ENCODE measurements at places on chromosomes 5 and 9.

DNA sequence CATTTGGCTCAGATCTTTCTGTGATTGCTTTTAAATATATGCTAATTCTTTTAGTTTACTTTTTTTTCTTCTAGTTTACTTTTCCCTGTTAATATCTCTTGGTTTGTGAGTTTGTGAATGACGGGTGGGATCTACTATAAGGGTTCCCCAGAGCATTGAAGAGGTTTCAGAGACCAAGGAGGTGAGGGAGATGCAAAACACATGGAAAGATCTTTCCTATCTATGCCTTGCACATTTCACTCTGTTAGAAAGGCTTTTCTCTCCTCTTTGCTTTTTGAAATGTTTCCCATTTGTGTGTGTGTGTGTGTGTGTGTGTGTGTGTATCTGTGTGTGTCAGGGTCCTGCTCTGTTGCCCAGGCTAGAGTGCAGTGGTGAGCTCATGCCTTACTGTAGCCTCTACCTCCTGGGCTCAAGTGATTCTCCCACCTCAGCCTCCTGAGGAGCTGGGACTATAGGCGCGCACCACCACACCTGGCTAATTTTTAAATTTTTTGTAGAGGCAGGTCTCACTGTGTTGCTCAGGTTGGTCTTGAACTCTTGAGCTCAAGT lies 50.7 kb downstream of the CNTLN start:
- DNase-seq, result no peak

DNA sequence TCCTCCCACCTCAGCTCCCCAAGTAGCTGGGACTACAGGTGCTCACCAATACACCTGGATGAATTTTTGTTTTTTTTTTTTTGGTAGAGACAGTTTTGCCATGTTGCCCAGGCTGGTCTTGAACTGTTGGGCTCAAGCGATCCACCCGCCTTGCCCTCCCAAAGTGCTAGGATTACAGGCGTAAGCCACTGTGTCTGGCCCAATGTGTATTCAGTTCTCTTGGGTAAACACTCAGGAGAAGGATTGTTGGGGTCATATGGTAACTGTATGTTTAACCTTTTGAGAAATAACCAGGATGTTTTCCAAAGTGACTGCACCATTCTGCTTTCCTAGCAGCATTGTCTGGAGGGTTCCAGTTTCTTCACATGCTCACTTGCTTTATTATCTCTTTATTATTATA lies 67.4 kb downstream of the TNPO1 start:
- no peak for DNase-seq

GRCh38 chr9:118529624-118530214 lies 825.5 kb downstream of the TLR4 start:
- no peak for DNase-seq

DNA sequence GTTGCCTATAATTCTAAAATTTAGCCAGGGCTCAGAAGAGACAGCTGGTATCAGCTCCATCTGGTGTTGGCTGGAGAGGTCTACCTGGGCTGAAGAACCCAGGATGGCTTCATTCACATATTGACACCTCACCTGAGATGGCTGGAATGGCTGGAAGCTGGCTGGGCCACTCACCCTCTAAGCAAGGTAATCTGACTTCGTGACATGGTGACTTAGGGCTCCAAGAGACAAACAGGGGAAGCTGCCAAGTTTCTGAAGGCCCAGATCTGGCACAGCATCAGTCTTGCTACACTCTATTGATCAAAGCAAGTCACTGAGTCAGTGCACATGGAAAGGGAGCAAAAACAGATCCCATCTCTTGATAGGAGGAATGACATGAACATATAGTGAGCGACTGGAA lies 102.3 kb downstream of the EPB41L4A start:
- no peak for DNase-seq

DNA sequence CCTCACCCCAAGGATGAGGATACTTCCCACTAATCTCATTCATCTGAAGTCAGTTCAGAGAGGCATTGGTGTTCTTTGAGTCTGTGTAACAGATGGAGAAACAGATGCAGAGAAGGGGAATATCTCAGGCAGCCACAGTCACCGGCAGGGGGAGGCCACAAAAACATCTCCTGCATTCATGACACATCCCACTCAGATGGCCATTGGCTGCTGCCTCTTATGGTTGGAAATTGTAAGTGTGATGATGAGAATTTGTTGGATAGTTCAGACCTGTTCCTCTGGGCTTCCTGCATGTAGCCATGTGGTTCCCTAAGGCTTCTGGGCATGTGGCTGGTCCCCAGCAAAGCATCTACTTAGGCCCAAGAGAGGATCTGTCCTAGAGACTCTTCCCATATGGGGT lies 45.9 kb upstream of the GABRP start:
- DNase-seq, result no peak

DNA sequence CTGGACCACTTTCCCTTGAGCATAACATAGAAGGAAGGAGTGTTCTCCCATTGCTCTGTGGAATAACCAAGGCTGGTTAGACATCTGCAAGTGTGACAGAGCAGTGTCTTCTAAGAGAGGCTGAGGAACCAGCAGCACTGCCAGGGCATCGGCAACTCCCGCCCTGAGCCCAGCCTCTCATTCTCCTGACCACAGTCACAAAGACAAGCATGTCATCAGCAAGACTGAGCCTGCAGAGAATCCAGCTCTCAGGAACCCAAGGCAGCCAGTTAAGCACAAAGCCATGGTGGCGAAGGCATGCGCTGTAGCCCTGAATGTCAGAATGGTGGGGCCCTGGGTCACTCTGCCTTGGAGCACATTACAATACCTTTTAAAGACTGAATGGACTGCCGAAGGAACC lies 253.9 kb downstream of the AGTPBP1 start:
- DNase-seq, result no peak

- DNase-seq, result no peak
Observed at GRCh38 chr9:133160742-133161546, 2.8 kb downstream of the GBGT1 start.

GRCh38 chr9:89442981-89443814 lies 54.7 kb downstream of the SEMA4D start:
- DNase-seq, result no peak

GRCh38 chr5:1746371-1747078 lies 53.1 kb downstream of the MRPL36 start:
- DNase-seq, result no peak

GRCh38 chr9:115240676-115241075 lies 122.7 kb upstream of the TNC start:
- DNase-seq, result no peak

GRCh38 chr9:119370816-119371215 lies 1.6 kb upstream of the BRINP1 start:
- peak; percentile 8 for DNase-seq

- no peak for DNase-seq
Observed at GRCh38 chr5:132714456-132715307, 22.7 kb downstream of the KIF3A start.

GRCh38 chr5:69498384-69498783 lies 5.8 kb downstream of the OCLN start:
- DNase-seq, result no peak

GRCh38 chr5:137629646-137630045 lies 106.2 kb downstream of the KLHL3 start:
- DNase-seq, result no peak

GRCh38 chr5:83414601-83415000 lies 56.9 kb upstream of the VCAN start:
- no peak for DNase-seq

DNA sequence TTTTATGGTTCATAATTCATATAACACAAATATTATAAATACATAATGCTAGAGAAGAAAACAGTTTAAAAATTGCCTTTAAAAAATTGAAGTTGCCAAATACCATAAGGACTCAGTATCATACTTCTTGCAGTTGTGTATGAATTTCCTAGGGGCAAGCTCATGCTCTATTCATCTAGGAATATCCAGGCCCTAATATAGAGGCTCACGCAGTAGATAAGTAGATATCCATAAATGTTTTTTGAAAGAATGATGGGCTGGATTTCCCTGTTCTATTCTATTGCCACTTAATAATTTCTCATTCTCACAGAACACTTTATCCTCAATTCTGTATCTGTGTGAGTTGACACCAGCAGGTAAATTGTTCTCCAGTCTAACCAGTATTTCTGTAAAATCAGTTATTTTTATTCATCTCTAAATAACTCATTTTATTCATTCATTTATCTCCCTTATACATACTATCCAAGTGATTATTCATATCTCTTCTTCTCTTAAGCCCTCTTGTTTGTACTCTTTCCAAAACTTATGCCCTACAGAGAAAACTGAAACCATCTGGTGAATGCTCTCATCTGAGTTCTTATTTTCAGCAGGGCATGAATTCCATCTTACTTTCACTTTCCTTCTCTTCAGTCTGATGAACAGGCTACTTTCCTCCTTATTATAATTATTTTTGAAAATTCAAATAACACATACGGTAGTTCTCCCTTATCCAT lies 97.1 kb downstream of the SLC44A1 start:
- no peak for DNase-seq

DNA sequence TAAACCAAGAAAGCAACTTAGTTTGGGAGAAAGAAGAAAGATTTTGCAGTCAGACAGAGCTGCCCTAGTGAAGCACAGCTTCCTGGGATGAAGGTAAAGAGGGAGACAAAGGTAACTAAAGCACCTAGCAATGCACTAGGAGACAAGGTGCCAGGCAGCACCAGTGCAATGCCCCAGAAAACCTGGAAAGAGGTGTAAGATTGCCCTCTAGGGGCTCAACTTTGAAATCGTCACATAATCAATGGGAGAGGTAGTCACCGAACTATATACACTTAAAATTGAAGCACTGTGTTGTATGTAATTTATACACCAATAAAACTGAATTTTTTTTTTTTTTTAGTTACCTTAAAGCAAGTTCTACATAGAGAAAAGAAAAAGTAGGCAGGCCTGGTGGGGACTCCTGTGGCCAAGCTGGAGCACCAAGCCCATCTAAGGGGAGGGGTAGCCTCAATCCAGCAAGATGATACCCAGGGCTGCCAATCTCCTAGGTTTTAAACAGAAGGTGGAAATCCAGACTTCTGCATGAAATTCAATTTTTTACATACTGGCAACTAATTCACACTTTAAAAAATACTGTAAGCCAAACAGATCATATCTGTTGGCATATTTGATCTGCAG lies 48.2 kb downstream of the CDK5RAP2 start:
- DNase-seq, result no peak

DNA sequence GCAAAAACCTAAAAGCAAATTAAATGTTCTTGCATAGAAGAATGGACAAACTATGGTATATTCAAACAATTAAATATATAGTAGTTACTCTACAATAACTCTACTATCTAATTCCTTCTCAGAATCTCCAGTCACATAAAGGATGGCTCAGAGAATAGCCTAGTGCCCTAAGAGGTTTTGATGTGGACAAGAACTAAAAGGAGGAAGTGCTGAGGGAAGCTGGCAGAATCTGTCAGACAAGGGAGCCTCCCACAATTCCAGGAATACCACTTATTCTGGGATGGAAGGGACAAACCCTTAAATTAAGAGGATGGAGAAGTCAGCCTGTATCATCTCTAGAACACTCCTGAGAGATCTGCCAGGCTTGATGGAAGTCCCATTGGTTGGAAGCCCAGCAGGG lies 30.4 kb downstream of the TNFSF8 start:
- DNase-seq, result no peak

DNA sequence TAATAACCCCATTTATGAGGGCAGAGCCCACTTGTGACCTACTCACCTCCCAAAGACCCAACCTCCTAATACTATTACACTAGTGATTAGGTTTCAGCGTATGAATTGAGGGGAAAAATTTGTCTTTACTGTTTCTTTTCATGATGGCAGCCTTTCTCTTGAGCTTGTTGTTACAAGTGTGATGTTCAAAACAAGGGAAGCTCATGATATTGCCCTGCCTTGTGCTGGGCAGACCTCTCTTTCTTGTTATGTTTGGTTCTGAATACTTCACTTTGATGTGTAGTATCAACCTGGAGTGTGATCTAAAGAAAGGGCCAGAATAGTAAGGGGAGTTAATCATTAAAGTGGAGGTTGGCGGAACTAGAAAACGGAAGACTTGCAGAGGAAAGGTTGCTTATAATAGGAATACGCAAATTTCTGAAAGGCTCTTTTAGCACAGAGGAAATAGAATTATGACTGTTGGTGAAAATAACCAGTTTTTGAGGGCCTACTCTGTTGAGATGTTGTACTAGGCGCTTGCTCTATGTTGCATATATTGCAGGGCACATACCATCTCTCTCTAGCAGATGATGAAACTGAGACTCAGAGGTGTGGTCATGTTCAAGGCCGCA lies 68.2 kb downstream of the MELK start:
- no peak for DNase-seq

- no peak for DNase-seq
Observed at GRCh38 chr5:167485061-167485774, 806.2 kb upstream of the WWC1 start.

DNA sequence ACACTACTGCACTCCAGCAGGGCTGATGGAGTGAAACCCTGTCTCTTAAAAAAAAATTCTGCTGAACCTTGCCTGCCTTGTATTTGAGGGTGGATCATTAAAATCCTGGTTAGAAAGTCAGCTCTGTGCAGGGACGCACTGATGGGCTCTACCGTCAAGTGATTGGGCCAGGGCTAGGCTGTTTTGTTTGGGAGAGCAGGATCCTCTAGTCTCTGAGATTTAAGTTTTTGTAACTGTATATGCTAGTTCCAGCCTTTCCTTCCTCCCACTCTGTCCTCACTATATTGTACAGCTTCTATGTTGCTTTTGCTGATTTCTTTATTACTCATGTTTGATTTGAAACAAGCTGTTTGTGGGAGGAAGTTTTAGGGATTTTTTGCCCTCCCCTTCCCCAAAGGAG lies 11.5 kb downstream of the DDX4 start:
- no peak for DNase-seq

DNA sequence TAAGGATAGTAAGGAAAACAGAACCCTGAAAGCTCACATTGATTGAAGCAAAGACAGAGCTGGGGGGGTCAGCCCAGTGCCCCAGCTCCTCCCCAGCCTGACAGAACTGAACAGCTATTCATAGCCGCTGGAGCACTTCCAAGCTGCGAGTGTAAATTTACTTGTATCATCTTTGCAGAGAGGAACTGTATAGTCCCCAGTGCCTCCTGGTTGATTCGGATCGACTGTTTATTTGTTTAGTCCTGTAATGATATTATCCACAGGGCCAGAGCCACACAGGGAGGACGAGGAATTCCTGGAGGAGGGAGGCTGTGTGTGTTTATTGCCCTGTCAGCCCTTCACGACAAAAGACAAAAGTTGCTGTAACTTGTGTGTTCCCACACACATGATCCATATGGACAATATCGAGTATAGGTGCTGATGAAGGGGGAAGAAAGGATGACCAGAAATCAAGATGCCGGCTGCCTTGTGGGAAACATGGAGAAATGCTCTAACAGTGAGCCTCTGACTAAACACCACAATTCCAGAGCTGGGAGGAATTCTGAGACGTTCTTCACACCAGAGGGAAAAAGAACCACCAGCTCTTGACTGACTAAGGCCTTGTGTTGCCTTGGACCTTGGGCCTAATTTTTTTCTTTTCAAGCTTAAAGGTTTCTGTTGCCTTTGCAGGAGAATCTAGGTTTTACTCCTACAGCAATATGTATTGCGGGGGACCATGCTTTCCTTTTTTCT lies 31.1 kb downstream of the FOXD1 start:
- DNase-seq, result no peak

DNA sequence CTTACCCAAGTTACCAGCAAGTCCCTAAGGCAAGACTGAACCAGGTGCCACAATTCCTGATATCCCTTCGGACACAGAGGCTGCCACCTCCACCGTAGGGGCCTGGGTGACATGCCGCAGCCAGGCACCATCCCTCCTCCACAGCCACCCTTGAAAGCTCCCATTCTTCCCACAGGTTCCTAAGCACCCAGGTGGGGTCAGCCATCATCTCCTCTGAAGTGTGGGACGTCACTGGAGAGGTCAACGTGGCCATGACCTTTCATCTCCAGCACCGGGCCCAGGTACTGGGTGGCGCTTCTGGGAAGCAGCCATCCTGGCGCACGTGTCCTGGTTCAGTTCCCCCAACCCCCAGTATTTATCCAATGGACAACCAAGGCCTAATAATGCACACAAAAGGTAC lies 8.2 kb downstream of the ADGRD2 start:
- no peak for DNase-seq

- no peak for DNase-seq
Observed at GRCh38 chr9:34451545-34451944, 6.8 kb downstream of the FAM219A start.

Data from stimulated activated CD4-positive, alpha-beta T cell treated with anti-CD3 and anti-CD28 coated beads, Interleukin-4, amount 100 ng/mL, for 48 hours (primary cell).